Activated naive CD4-positive, alpha-beta T cell treated with anti-CD3 and anti-CD28 coated beads, Interleukin-2, amount 50 U/mL, for 16 hours (primary cell): ENCODE measurements at places on chromosomes 4 and X.
A peak's percentile ranks its signal among the peaks of the same experiment; 100 is the strongest.

- DNase-seq: peak; percentile 54
These were observed at the start of gene OCRL for GRCh38 chrX:129540068-129540653. Gene OCRL, plus strand, starts transcription at chrX:129540259. Its CDS starts 181 bp downstream, at chrX:129540440.

DNA sequence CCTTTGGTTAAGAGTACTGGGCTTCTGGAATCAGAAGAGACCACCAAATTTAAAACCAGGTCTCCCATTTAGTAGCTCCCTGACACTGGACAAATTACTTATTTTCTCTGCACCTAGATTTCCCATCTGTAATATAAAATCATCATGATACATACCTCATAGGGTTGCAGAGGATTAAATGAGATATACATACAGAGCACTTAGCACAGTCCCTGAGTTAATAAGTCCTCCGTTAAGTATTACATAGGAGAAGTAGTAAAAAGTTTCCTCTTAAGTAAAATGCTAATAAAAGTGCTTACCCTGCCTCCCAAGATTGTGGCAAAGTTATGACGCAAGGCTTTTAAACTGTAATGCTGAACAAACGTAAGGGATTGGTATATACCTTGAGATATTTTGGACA is 539 bp upstream of the CHIC1 start:
- DNase-seq: no peak

DNA sequence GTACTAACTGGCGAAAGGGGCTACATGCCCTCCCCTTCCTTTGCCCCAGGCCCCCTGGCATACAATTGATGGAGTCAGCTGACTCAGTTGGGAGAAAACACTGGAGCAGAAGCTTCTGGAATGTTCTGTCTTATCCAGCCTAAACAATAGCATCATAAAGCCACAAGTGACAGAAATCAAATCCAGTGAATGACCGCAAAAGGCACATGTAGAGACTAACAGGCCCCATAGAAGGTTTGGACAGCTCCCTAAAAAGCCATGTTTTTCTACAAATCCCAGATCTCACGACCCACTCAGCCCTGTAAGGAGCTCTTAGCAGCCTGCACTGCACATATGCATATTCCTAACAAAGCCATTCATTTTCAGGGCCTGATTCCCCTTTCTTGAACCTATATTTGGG is 25.1 kb downstream of the SCARB2 start:
- DNase-seq: no peak

- no peak for DNase-seq
These were observed 100.3 kb upstream of the DDIT4L start for GRCh38 chr4:100290585-100290984.

DNA sequence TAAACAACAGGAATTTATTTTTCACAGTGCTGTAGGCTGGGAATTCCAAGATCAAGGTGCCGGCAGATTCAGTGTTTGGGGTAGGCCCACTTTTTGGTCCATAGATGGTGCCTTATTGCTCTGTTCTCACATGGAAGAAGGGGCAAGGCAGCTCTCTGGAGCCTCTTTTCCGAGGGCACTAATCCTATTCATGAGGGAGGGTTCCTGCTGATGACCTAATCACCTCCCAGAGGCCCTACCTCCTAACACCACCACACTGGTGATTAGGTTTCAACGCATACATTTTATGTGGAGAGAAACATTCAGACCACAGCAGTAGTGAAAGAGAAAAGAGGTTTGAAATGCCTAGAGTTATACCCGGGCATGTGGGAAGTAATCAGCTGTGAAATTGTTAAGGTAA is 1.4 kb upstream of the POLA1 start:
- DNase-seq: no peak

- no peak for DNase-seq
These were observed 142.8 kb upstream of the RPL34 start for GRCh38 chr4:108477527-108478108.

DNA sequence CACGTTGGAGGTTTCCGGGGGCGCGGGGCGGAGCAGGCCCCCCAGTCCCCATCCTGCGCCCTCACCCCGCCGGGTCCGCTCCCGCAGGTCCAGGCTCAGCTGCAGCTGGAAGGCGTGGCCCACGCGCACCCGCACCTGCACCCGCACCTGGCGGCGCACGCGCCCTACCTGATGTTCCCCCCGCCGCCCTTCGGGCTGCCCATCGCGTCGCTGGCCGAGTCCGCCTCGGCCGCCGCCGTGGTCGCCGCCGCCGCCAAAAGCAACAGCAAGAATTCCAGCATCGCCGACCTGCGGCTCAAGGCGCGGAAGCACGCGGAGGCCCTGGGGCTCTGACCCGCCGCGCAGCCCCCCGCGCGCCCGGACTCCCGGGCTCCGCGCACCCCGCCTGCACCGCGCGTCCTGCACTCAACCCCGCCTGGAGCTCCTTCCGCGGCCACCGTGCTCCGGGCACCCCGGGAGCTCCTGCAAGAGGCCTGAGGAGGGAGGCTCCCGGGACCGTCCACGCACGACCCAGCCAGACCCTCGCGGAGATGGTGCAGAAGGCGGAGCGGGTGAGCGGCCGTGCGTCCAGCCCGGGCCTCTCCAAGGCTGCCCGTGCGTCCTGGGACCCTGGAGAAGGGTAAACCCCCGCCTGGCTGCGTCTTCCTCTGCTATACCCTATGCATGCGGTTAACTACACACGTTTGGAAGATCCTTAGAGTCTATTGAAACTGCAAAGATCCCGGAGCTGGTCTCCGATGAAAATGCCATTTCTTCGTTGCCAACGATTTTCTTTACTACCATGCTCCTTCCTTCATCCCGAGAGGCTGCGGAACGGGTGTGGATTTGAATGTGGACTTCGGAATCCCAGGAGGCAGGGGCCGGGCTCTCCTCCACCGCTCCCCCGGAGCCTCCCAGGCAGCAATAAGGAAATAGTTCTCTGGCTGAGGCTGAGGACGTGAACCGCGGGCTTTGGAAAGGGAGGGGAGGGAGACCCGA is 14.0 kb downstream of the SHOX start:
- DNase-seq: no peak

DNA sequence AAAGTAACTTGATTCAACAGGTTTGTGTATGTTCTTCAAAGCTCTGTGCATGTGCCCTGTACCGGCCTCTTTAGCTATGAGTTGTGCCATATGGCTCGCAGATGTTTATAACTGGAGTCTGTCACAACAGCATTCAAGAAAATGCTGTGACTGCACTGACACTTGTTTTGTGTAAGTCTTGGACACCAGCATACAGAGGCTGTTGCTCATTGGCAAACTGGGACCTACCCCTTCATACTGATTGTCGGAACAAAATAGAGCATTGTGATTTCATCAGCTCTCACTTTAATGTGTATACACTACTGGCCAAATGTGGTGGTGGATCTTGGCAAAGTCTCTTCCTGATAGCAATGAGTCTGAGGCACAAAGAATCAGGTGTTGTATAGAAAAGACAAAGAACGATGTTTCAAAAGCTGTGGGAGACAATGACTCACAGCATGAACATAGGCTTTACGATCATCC is 133.9 kb downstream of the EGF start:
- DNase-seq: no peak

DNA sequence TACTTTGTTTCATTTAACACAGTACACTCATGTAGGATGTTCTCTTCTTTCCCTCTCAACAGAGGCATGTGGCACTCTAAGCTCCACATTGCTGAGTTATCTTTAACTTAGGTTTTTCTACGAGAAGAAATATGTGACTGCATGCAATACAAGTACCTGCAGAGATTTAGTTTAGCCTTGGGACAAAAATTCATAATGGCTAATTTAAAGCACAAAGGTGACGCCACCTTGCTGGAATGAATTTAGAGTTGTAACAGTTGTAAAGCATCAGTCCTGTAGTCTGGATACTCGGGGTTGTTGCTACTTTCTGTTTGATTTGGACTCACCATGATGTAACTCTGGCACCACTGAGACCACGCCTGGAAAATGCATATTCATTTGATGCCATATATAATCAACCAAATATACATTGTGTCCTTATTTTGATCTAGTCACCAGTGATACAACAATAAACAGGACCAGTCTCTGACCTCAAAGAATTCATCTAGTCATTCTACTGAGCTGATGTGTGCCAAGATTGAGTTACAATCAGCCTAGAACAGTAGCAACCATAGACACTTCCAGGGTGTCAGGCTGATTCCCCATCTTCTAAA is 451.0 kb upstream of the ZFP42 start:
- DNase-seq: no peak

- DNase-seq: no peak
These were observed 23.8 kb downstream of the SHROOM3 start for GRCh38 chr4:76458825-76459224.

GRCh38 chrX:68163441-68163840 is 269.9 kb downstream of the OPHN1 start:
- DNase-seq: no peak

DNA sequence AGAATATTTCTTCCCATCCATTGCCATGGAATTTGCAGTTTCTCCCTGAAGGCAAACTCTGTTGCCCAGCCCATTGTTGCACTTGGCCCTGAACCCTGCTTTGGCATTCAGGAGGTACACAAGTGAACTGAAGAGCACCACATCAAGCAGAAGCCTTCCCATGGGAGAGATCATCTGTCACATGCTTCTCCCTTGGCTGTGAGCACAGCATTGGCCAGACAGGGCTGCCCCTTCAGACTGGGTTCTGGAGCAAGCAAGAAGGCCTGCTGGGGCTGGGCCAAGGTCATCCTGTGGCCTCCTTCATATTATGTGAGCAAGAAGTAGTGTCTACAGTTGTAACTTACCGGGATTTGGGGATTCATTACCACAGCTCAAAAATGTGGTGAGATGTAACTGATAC is 22.7 kb downstream of the SCML1 start:
- no peak for DNase-seq

DNA sequence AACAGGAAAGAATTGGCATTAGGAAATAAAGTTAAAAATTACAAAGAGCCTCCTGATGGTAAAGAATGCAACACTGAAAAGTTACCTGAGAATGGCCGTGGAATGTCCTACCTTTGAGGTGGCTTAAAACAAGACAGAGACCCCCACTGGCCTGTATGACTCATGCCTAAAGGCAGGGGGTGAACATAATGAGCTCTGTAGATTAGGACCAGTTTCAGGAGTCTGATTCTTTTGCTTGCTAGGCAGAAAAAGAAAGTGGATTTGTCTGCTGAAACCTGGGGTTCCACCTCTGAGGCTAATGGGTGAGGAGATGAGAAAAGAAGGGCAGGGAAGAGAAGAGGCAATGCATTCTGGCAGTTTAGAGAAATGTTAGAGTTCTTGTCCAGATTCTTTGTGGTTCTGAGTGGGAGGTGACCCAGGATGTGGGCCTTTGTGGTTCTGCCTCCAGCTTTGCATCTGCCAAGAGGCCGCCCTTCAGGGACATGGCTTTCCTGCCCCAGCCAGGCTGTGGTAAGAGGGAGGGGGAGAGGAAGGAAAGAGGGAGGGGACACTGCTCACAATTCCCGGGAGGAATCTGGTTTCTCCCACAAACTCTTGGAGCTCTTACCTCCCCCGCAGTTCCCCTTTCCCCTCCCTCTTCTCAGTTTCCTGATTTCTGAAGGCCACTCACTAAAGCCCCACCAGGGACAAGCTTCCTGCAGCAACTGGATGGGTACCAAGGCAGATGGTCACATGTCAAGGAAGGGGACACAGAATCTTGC is 109.6 kb downstream of the EFNB1 start:
- no peak for DNase-seq

DNA sequence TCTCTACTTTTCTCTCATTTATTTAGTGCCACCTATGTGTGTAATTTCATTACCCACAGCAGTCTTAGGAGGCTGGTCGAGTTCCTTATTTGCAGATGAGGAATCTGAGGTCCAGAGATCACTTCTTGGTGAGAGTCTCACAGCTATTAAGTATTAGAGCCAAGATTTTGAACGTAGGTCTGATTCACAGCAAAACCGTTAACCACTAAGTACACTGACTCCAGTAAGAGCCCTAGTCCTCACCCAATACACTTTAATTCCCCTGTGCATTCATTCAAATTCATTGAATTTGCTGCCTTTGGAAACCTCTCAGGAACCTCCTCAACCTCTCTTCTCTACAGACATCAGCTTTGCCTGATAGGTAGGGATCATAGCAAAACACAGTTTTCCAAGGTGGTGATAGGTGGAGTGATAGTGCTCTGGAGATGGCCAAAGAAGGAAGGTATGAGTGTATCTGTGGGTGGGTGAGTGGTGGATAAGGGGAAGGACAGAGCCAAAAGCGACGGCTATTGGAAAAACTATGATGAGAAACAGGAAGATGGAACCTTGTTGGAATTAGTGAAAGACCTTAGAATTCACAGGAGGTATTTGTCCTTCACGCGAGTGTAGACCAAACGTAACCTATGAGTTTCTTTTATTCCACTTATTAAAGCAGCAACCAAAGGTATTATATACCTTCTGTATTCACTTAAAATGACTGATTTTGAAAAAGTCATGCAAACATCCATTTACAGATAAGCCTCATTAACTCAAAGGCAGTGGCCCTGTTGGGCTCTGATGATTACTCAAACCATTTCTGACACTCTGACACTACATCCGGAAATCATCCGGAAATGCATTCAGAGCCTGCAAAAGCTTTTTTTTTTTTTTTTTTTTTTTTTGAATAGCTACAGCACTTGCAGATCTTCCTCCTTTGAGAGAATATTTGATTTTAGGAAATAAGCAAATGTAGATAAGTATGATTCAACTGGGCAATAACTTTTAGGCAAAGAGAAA is 6.3 kb downstream of the FMR1 start:
- no peak for DNase-seq

DNA sequence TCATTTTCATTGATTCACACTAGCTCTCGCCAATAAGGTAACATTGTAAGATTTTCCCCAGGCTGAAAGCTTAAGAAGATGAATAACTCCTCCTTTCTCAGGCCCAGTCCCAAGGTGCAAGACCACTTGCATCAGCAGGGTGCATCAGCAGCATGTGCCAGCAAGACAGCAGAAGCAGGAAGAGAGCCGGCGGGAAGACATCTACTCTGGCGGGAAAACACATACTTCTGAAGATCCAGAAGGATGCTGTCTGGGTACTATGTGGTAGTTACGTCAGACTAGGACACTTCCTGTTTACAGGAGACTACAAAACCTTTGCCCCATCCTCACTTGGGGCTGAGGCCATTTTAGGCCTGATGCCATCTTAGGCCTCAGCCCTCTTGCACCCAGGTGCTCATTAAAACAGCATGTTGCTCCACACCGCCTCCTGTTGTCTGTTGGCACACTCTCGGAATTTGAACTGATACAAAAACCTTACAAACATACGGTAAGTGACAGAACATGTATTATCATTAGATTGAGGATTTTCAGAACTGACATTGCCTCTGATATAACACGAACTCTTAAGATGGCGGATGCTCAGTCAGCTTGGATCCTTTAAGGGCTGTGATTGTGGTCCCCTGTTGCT is 886.5 kb upstream of the EPHA5 start:
- DNase-seq: no peak

GRCh38 chr4:8606966-8607365 is 14.4 kb downstream of the CPZ start:
- DNase-seq: no peak

GRCh38 chr4:89837385-89837992 is 528 bp upstream of the SNCA start:
- peak; percentile 17 for DNase-seq
